ENCODE measurements at places on chromosomes 1 and 21. TPM values are rescaled to one million over a fixed set of nuclear protein-coding genes. Genes with fewer than 3 reads are reported as not detected.

Gene SLAMF1
- not detected for total RNA-seq

Gene OR2T11
- total RNA-seq: not detected

Gene TAL1
- not detected for total RNA-seq

Gene MROH7
- not detected for total RNA-seq

Gene RHCE
- total RNA-seq: 0.36 TPM

Gene TIE1
- 0.20 TPM for total RNA-seq

Gene SLC22A15
- total RNA-seq: 0.74 TPM

Gene CDA
- total RNA-seq: not detected

DNA sequence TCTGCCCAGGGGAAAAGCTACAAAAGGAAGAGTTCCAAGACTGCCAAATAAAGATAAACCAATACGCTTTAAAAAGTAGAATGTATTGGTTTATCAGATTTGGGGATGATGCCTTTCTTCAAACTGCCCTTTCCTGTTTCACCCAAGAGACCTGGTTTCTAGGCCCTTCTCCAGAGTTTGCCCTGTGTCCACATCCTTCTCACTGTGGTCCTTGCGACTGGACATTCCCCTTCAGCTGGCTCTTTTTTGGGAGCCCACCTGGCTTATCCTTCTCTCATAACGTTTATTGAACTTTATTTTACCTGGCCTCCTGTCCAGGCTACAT lies 490 bp upstream of the CZIB start:
- no peak for DNase-seq

DNA sequence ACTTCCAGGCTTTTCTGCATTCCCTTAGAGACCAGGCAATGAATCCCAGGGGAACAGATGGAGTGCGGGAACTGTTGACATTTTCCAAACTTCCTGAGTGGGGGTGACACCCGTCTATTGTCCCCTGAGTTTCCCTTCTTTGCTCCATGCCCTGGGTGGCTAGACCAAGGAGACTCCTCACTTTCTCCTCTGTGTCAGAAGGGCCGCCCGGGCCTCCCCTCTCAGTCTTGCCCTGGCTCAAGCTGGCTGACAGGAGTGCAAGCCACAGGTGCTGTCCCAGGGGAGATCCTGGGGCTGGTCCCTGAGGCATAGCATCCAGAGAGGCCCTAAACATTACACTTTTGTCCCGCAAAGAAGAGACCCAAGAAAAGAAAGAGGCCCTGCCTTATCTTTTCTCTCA lies 62.8 kb downstream of the DDX20 start:
- DNase-seq: no peak

DNA sequence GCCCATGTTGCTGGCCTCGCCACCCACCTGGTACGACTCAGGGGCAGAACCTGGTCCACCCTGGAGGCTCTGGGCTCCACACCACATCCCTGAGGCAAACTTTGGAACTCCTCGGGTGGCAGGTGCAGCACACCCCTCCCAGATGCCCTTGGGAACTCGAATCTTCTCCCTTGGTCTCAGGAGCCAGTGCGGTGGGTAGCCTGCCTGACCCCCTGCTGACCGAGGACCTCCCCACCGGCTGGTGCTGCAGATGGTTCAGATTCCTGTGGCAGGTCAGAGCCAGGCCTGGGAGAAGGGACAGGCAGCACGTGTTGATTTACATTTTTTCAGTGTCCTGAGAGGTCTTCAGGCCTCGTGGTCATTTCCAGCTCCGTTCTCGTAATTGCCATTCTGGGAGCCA lies 6.3 kb upstream of the CFAP410 start:
- no peak for DNase-seq

DNA sequence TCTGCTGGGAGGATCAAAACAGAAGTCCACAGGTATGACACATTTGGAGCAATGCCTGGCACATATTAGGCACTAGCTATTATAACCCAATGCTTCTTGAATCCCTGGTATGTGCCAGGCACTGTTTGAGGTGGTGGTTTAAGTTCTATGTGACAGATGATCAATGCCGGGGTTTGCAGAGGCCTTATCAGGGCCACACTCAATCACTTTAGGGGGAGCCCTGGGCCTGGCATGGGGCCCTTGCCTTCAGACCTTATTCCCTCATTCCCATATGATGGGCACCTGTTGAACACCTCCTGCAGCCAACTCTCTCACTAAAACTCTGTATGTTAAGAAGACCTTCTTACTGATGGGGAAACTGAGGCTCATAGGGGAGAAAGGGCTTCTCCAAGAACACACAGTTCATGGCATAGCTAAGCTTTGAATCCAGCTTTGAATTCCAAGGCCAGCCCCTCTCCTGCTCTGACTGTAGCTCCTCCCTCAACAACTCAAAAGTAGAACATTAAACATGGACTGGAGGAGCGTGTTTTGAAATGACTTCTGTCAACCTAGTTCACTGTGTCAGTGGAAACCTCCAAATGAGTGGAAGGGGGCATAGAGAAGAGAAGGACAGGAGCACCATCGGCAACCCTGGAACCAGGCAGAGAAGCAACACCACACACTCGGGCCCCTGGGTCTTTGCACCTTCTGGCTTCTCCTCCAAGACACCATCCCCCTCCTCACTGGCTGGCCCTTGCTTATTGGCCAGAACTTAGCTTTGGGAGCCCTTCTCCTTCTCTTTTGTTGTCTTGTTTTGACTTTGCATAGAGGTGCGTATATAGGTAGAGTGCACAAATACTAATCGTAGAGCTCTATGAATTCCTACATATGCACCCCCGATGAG lies 6.6 kb upstream of the IFFO2 start:
- DNase-seq: no peak

DNA sequence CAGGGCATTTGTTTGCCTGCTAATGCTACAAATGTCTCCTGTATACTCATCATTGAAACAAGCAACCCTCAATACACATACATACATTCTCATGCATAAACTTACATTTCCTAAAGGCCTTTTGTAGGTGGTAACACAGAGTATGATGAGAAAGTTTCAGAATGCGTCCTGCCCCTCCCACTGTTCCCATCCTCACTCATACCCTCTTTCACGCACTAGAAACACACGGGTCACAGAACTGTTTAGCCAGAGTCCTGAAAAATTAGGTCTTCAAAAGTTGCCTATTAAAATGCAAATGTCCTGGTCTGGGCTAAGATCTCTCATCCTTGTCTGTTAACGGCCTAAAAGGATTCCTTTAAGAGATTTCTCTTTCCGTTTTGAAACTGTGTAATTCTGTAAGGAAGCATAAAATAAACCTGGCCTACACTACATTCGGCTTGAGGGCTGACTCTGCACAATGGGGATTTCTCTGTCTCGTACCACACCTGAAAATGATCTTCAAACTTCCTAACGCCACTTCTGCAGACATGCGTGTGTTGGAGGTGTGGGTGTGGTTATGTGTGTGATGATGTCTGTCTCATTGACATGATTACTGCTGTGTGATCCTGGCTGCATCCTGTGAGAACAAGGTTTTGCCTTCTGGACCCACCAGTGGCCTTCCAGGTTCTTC lies 5.3 kb upstream of the FCER1A start:
- no peak for DNase-seq

- DNase-seq: no peak
Measured at GRCh38 chr1:236515443-236515958, 8.3 kb upstream of the LGALS8 start.

- no peak for DNase-seq
Measured at GRCh38 chr1:175427625-175428024, 235.0 kb upstream of the KIAA0040 start.

GRCh38 chr21:46636550-46637285 lies 1.2 kb downstream of the PRMT2 start:
- no peak for DNase-seq

GRCh38 chr1:19348441-19349198 lies 36.5 kb downstream of the SLC66A1 start:
- DNase-seq: no peak

GRCh38 chr21:18760247-18760646 lies 356.7 kb upstream of the TMPRSS15 start:
- no peak for DNase-seq

GRCh38 chr1:185281245-185281644 lies 35.8 kb downstream of the IVNS1ABP start:
- DNase-seq: no peak

- no peak for DNase-seq
Measured at GRCh38 chr1:4375812-4376211, 278.6 kb upstream of the AJAP1 start.

DNA sequence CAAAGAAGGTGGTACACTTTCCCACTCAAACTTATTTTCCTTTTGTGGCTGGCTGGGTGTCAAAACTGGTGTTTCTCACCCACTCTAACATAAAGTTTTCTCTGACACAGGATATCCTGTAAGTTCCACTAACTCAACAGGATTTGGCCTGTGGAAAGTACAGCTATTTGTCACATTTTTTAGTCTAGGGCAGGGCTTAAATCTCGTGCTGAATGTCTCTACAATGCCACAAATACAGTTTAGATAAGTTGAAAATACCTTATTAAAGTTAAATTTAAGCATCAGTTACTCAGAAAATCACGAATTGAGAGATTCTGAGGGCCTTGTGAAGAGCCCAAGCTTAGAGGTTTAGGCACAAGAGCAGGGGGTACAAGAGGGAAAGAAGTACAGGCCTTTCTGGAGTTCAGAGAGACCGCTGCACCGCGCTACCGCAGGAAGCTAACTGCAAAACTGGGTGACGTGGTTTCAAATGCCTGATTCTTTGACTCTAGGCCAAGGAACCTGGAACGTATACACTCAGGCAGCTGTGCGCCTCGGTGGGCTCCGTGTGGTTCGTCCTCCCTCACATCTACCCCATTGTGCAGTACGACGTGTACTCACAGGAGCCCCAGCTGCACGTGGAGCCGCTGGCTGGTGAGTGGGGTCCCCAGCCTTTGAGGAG lies 23.4 kb upstream of the PWP2 start:
- DNase-seq: no peak
